ENCODE measurements at places on chromosomes 7 and 10. TPM values are rescaled to one million over a fixed set of nuclear protein-coding genes. Genes with fewer than 3 reads are reported as not detected.
A peak's percentile ranks its signal among the peaks of the same experiment; 100 is the strongest.

The ELFN1 gene
- 0.71 TPM for total RNA-seq

The RET gene
- 0.27 TPM for total RNA-seq

The UTF1 gene
- not detected for total RNA-seq

The ANKRD30A gene
- not detected for total RNA-seq

DNA sequence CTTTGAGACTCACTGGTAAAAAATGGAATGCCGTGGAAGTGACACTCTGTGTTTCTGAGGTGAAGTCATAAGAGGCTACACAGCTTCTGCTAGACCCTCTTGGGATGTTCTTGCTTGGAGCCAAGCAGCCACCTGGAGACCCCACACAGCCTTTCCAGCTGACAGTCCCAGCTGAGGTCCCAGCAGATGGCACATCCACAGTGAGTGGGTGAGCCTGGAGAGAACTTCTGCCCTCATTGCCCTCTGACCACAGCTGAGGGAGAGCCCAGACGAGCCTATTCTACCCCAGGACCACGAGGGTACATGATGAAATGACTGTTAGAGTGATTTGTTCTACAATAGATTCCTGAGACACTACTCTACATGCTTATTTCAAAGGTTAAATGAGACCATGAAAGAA lies 44.3 kb downstream of the CXCL12 start:
- no peak for DNase-seq

DNA sequence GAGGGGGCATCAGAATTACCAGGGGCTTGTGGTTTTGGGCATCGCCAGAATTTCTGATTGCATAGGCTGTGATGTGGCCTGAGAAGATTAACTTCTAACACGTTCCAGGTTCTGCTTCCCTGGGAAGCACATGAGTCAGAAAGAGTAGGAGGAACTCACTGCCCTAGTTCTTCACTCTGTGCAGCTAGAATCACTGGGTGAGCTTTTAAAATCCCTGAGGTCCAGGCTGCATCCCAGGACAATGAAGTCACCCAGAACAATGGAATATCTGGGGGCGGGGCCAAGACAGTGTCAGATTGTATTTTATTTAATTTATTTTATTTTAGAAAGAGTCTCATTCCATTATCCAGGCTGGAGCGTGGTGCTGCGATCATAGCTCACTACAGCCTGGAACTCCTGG lies 636.5 kb downstream of the CALN1 start:
- DNase-seq, result no peak

- DNase-seq, result no peak
Observed at GRCh38 chr7:11343818-11344413, 370.2 kb downstream of the PHF14 start.

GRCh38 chr10:83522456-83522855 lies 616.9 kb upstream of the GHITM start:
- DNase-seq, result no peak

GRCh38 chr10:8323428-8324054 lies 269.1 kb downstream of the GATA3 start:
- no peak for DNase-seq

DNA sequence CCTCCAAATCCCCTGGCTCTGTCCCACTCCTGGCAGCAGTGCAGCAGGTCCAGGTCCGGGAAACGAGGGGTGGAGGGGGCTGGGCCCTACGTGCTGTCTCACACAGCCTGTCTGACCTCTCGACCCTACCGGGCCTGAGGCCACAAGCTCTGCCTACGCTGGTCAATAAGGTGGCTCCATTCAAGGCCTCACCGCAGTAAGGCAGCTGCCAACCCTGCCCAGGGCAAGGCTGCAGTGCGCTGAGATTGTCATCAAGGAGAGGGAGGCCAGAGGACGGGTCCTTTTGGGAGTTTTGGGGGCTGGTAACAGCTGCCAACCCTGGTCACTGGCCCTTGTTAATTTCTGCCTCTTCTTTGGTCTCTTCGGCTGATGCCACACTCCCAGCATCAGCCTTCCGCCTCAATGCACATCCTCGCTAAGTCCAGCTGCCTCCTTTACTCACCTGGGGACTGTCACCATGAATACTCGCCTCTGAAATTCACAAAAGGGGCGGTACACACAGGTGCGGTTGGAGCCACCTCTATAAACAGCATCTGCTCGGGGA lies 3.5 kb downstream of the EPO start:
- no peak for DNase-seq

GRCh38 chr7:127959770-127960169 lies 71.5 kb downstream of the LRRC4 start:
- DNase-seq, result no peak

DNA sequence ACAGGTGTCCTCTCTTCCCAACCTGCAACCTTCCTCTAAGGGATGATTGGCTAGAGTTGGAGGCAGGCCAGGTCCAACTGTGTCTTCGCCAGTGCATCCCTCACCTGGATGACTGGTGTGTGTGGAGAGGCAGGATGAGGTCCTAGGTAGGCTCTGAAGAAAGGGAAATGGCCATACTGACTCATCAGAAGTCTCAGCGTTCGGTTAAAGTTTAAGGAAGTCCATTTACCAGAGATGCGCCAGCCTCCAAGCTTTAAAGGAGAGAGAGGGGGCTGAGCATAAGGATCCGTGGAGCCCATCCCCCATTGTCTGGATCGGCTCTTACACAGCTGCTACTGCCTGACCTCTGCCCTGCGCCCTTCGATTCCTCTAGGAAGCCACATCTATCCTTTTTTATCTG lies 4.4 kb downstream of the KEL start:
- no peak for DNase-seq

- peak; percentile 12 for DNase-seq
Observed at GRCh38 chr7:128121711-128122530, 90.7 kb upstream of the LRRC4 start.

DNA sequence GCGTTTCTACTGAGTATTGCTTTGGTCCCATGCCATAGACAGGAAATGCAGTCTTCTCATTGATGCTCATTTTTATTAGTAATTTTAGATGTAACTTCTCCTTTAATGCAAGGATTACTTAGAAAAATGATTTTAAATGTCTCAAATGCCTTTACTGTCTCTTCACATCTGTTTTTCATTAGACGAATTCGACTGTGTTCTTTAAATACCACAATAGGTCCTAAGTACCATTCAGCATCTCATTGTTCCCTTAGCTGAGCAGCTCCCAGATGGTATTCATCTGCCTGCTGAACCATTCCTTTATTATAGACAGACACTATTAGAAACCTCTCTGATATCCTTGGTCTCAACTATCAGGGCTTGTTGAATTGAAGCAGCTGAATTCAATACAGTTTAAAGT lies 113.6 kb downstream of the LSMEM1 start:
- DNase-seq, result no peak

DNA sequence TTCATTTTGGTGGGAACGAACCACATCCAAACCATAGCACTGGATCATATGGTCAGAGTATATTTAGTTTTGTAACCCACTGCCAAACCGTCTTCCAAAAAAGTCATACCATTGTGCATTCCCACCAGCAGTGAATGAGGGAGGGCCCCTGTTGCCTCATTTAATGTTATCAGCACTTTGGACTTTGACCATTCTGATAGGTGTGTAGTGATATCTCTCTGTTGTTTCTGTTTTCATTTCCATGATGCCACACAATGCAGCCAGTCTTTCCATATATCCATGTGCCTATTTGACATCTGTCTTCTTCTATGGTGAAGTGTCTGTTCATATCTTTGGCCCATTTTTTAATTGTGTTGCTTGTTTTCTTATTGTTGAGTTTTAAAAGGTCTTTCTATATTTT lies 105.0 kb upstream of the PPP2R2D start:
- no peak for DNase-seq

DNA sequence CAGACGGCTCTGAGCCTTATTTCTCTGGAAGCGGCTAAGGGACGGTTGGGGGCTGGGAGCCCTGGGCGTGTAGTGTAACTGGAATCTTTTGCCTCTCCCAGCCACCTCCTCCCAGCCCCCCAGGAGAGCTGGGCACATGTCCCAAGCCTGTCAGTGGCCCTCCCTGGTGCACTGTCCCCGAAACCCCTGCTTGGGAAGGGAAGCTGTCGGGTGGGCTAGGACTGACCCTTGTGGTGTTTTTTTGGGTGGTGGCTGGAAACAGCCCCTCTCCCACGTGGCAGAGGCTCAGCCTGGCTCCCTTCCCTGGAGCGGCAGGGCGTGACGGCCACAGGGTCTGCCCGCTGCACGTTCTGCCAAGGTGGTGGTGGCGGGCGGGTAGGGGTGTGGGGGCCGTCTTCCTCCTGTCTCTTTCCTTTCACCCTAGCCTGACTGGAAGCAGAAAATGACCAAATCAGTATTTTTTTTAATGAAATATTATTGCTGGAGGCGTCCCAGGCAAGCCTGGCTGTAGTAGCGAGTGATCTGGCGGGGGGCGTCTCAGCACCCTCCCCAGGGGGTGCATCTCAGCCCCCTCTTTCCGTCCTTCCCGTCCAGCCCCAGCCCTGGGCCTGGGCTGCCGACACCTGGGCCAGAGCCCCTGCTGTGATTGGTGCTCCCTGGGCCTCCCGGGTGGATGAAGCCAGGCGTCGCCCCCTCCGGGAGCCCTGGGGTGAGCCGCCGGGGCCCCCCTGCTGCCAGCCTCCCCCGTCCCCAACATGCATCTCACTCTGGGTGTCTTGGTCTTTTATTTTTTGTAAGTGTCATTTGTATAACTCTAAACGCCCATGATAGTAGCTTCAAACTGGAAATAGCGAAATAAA lies 175.5 kb downstream of the RNF216 start:
- DNase-seq, result no peak

DNA sequence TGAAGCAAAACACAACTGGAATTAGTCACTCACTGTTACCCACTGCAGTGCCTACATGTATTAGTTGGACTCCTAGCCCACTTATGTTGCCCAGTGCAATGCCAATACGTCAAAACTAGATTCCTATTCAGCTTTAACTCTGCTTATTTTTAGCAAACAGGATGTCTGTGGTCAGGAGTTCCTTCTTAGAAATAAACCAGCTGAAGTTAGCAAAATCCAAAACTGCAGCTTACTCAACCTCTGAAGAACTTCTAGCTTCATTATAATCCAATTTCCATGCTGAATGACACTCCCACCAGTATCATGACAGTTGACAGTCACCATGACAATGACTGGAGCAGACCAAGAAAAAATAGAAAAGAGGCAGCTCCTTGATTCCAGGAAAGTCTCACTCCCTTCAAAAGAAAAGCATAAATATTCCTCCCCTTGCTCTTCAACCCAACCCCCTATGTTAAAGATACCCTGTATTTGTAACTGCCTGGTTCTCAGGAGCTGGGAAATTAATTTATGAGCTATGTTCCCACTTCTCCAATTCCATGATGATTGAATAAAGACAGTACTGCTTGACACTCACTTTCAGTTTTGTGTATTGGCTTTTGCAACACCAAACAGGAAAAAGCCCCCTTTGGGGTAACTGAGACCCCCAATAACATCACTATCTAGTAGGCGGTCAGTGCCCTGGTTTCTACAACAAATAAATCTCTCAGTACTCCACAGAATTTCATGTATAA lies 327.4 kb downstream of the SORCS1 start:
- no peak for DNase-seq

DNA sequence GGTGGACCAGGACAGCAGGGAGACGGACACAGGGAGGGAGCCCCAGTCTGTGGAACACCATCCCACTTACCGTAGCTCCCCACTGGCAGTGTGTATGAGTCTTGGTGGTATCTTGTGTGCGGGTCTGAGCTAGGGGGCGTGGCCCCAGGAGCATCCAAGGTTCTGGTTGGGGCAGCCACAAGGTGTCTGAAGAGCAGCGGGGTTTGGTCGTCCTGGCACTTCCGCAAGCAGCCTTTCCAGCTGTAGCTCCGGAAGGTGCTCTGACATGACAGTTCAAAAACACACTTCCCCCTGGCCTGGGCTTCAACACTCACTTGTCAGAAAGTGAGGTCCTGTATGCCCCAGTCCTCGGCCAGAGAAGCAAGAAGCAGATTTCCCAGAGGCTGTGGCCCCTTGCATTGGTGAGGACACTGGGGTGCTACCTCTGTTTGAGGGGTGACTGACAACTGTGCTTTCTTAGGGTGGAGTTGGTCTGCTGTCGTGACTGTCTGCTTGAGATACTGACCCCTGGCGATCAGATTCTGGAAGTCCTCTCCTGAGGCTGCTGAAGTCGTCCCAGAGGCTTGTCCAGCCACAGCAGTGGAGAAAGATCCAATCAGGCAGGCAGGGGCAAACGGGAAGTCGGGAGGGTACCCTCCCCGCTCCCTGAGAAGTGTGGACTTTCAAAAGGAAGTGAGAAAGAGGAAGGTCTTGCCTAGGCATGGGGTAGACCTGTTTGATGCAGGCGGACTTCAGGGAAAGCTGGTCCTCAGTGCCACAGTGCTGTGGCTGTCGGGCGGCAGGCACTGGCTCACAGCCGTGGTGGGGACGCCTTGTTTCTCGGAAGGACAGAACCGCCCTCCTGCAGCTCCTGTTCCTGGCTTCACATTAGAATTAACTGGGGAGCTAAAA lies 51.4 kb upstream of the PFKFB3 start:
- DNase-seq, result no peak

DNA sequence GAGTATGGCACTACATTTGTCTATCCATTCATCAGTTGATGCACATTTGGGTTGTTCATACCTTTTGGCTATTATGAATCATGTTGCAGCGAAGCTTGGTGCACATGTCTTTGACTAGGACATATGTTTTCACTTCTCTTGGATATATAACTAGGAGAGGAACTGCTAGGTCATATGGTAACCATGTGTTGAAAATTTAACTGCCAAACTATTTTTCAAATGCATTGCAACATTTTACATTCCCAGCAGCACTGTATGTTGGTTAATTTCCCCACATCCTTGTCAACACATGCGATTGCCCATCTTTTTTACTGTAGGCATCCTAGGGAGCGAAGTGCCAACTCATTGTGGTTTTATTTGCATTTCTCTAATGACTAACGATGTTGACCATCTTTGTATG lies 183.4 kb downstream of the PRKCQ start:
- DNase-seq, result no peak
